ACHN (cell line): ENCODE measurements at places on chromosomes 16 and 17.

GRCh38 chr16:70601576-70602575 is 44.5 kb upstream of the IL34 start:
- no peak for DNase-seq

DNA sequence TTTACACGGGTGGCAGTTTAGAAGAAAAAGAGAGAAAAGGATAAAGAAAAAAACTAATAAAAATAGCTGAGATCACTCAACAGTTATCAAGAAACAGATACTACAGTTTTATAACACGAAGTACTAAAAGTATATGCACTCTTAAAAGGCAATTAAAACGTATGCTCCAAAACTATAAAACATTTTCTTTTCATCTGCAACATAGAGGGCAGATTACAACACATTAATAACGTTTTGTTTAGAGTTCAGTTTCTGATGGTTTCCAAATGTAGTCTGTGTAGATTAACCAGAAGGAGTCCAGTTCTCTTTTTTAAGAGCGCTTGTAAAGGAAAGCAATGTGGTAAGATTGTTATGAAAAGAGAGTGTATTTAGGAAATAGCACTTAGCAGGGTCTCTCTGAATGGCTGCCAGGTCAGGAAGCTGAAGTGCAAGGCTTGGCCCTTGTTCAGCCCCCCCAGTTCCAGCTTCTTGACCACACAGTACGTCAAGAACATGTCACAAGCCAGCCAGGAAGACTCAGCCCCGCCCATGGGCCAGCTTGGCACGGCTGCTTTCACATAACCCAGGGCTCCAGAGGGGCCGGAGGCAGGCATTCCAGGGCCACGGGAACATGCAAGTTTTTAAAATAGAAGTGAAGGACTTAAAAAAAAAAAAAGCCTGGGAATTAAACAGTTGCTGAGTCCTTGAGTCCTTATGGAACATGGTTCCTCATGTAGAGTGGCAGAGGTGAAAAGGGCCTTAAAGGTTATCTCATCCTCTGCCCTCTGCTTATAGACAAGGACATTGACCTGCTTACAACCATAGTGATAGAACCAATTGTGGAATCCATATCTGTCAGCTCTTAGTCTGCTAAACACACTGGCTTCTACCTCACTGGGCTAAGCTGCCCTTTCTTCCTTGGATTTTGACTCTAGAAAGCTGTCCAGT is 147.4 kb upstream of the TBX2 start:
- DNase-seq = no peak

- DNase-seq = no peak
Measured at GRCh38 chr16:22973522-22973921, 159.6 kb downstream of the HS3ST2 start.

- no peak for DNase-seq
Measured at GRCh38 chr17:29612094-29612403, 10.7 kb downstream of the CORO6 start.

DNA sequence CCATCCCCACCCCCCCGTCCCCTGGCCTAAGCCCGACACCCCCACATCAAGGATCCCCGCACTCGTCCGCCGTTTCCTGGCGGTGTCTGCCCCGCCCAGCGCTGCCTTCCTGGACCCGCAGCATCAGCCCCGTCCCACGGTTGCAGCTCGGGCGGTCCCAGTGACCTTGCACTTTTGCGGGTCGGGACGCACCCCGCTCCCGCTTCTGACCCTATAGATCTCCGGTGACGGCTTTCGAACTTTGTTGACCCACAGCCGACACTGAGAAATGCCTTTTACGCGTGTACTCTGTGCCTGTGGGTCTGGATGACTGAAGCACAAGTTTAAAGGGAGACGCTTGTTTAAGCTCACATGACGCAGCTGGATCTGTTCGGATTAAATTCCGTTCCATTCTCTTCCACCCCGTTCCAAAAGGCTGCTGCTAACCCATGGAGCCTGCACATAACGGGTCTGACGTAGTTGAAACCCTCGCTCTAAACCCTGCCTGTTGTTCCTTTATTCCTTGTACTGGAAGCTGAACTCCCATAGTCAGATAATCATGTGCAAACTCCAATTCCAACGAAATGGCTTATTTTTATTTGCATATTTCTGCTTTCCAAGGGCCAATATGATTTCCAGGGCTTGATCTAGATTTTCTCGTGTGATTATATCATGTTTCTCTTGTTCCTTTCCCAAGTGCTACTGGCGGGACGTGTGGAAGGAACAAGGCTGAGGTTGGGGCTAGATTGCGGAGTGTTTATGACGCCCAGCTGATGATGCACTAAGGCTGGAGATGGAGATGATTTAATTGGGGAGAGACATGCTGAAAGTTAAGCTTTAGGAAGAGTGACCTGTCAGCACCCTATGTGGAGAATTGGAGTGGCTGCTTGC is 834 bp downstream of the FLYWCH1 start:
- peak; percentile 59 for DNase-seq

DNA sequence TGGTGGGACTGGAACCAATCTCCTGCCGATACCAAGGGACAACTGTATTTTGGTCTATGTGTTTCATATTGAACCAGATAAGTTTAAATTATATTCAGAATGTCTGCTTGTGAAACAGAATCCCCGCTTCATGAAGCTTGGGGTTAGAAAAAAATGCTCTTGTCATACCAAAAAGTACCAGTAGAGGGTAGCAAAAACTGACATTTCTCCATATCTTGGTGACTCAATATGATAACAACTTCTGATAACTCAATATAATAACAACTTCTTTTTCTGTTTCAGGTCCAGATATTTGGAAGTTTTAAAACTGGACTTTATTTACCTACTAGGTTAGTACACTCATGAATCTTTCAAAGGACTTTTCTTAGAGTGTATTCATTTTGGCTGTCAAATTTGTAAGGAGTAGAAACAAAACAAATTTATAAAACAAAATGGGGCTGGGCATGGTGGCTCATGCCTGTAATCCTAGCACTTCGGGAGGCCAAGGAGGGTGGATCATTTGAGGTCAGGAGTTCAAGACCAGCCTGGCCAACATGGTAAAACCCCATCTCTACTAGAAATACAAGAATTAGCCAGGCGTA is 52.3 kb upstream of the ADCY7 start:
- DNase-seq = peak; percentile 73

DNA sequence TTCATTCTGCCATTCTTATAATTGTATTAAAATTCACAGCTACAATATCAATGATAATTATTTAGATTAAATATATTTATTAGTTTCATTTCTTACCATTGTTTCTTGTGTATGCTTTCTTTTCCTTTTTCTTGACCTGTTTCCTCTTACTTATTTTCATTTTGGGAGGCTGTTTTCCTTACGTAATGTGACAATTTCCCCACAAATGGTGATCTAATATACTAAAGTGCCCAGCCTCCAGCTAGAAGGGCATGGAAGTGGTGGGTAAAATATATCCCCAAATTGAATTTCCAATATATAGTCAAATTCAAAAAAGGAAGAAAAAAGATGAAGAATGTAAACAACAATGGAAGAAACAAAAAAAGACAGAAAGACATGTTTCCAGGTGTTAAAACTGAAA is 1.5 kb upstream of the ABCA6 start:
- DNase-seq = no peak

DNA sequence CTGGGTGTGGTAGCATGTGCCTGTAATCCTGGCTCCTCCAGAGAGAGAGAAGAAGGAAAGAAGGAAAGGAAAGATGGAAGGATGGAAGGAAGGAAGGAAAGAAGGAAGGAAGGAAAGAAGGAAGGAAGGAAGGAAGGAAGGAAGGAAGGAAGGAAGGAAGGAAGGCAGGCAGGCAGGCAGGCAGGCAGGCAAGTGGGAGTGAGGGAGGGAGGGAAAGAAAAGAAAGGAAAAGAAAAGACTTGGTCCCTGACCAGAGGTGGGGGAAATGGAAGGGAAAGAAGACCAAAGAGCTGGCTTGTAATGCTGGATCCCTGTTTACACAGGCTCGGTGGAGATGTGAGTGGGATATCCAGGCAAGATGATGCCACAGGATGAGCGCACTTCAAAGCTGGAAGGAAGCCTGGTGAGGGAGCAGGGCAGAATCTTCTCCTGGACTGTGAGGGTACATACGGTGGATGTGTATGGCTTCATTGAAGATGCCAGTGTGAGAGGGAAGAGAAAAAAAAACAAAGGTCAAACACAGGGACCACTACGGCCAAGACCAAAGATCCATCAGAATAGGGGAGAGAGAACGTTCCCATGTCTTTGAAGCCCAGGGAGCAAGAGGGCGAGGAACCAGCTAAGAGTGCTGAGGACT is 2.1 kb downstream of the CES1 start:
- no peak for DNase-seq

DNA sequence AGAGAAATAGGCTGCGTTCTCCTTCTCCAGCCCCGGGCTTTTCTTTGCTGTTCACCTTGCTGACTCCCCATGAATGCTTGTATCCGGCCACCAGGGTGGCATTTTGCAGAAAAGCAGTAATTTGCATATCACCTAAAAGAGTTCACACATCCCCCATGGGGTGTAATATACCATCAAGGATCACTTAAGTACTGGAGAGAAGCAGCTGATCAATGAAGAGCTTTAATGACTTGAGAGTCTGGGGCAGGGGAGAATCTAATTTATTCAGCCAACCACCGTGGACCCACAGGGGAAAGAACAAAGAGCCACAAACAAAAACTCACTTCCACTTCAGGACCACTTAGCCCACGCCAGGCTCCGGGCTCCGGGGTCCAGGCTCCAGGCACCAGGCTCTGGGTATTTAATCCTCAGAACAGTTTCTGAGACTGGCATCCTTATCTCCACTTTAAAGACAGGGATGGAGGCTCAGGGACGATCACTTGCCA is 33.9 kb upstream of the SEC14L1 start:
- no peak for DNase-seq

- DNase-seq = no peak
Measured at GRCh38 chr16:65622871-65623270, 501.0 kb upstream of the CDH11 start.

GRCh38 chr17:33369876-33370275 is 76.8 kb upstream of the ASIC2 start:
- DNase-seq = no peak

DNA sequence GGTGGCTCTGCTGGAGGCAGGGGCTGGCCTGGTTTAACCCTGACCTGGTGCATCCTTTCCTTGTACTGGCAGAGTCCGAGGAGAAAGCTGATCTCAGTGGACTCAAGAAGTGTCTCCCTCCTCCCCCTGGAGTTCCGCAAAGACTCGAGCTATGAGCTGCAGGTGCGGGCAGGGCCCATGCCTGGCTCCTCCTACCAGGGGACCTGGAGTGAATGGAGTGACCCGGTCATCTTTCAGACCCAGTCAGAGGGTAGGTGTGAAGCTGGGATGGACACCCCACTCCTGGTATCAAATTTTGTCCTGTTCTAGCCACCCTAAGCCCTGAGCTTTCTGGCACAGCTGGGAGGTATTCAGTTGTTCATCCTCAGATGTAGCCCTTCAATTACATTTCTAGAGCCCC is 42.5 kb downstream of the IL21R start:
- no peak for DNase-seq

DNA sequence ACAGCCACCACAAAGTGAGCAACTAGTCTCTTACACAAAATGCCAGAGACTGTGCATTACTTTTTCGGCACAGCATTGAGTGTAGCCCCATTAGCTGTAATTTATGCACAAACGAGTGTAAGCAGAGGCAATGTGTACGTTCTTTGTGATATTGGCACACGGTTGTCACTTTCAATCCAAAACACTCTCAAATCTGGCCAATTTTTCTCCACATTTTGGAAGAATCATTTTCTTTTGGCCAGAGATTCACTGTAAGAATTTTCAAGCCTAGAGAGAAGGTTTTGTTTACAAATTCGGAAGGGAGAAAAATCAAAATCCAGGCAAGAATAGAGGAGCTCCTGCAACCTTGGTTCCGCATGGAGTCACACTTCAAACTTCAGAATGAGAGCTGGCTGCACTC is 15.4 kb upstream of the KIF2B start:
- no peak for DNase-seq

DNA sequence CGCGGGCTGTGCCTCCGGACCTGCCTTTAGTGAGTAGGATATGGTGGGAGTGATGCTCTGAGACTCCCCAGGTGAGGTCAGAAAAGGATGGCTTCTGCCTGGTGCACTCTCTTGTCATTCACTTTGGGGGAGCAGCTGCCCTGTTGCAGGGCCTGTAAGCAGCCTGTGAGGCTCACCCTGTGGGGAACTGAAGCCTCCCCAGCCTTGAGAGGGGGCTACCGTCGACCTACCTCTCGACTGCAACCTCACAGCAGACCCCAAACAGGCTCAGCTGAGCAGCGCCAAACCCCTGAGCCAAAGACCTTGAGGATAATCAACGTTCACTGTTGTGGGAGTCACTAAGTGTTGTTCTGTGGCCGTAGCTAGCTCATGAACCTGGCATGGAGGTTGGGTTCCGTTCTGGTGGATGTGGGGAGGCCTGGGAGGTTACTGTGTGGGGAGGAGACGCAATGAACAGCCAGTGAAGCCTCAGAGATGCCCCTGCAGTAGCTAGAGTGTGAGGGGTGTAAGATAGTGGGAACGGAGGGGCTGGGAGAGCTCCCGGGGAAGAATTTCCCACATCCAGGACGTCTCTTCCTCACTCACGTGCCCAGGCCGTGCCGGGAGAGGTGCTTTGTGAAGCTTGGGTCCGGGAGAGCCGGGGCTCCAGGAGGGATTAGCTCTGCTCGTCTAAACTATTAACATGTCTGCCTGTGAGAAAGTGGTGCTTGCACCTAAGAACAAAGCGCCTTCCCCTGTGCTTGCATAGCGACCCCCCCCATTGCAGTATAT is 38.8 kb downstream of the METRNL start:
- DNase-seq = no peak

GRCh38 chr17:66625311-66625767 is 209.6 kb upstream of the CACNG5 start:
- peak; percentile 62 for DNase-seq

GRCh38 chr17:68087851-68088250 is 52.3 kb downstream of the KPNA2 start:
- no peak for DNase-seq

DNA sequence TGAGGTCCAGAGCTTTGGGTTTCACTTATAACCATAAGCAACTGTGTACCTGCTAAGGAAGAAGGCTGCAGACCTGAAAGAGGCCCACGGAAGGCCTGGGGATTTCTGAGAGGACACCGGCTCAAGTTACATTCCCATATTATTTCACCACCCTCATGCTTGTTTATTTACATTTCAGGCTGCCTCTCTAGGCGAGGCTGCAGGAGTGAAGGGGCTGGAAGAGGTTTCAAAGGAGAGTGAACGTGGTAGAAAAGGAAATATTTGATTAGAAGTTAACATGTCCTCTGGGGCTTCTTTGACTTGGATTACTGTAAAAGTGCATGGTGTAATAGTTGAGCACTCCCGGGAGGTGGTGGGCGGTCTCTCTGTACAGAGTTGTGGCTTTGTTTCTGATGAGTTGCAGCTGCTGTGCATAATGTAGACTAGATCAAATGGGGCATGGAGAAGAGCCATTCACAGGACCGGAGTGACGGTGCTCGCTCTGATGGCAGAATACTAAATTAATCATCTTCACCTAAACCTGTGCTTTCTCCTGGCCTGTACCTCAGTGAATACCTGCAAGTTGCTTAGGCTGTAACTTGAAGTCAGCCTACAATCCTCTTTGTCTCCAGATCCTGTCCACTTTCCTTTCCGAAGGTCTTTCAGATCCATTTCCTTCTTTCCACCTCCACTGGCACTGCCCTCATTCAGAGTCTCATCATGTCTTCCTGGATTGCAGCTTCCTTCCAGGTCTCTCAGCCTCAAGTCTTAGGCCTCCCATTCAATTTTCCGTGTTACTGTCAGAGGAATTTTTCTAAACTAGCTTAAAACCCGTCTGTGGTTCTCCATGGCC is 1.9 kb upstream of the CPD start:
- no peak for DNase-seq
